Islet precursor cell (in vitro differentiated cells): ENCODE measurements at places on chromosomes 12 and 14.

- DNase-seq, result no peak
These were observed 11.3 kb downstream of the ACOT6 start for GRCh38 chr14:73623504-73624054.

- DNase-seq, result no peak
These were observed 48.0 kb downstream of the PLCZ1 start for GRCh38 chr12:18689771-18690170.

DNA sequence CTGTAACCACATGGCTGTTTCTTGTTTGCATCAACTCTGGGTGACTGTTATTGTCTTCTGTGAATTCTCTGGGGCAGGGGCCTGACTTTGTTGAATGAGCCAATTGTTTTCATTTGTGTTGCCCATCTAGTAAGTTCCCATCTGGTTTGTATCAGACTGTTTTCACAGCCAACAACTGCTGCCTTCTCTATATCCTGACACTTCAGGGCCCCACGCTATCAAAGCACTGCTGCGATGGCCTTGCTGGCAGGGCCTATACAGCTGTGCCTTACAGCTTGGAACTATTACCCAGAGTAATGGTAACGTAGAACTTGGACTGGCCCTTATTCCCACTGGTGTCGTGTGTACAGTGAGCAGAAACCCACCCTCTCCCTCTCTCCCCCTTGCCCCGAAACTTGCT lies 104.3 kb upstream of the DACT1 start:
- DNase-seq, result peak; percentile 91

- no peak for DNase-seq
These were observed 32.3 kb downstream of the USP44 start for GRCh38 chr12:95518944-95519343.

DNA sequence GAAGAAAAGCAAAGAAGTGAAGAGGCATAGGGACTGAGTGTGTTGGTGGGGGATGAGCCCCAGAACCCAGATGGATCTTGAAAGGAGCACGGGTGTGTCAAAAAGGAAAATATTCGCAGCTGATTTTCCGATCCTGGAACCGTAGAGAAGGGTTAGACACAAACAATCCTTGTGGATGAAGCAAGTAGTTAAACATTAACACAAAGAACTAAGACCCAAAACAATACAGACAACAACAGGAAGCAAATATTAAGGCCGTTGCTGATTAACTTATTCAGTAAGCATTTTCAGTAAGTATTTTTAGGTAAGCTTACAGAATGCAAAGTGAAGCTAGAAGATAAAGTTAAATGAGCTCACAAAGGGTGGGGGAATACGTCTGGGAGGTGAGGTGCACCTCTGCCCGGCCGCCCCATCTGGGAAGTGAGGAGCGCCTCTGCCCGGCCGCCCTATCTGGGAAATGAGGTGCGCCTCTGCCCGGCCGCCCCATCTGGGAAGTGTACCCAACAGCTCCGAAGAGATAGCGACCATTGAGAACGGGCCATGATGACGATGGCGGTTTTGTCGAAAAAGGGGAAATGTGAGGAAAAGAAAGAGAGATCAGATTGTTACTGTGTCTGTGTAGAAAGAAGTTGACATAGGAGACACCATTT lies 62.8 kb upstream of the PRB2 start:
- DNase-seq, result no peak

DNA sequence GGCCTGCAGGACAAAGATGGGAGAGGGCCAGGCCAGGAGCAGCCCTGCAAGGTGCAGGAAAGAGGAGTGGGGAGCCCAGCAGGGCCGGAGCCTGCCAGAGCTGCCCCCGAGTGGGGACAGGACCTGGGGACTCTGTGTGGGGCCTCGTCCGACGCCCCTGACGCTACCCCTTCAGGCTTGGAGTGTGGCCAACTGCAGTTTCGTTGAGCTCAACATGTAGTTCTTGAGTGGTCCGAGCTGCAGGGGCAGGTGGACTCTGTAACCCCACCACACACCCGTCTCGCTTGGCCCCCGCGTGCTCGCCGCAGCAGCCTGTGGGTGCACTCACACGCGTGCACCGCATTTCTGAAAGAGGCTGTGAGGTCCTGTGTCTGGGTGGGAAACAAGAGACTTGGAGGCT lies 2.0 kb downstream of the ASPG start:
- peak; percentile 48 for DNase-seq

DNA sequence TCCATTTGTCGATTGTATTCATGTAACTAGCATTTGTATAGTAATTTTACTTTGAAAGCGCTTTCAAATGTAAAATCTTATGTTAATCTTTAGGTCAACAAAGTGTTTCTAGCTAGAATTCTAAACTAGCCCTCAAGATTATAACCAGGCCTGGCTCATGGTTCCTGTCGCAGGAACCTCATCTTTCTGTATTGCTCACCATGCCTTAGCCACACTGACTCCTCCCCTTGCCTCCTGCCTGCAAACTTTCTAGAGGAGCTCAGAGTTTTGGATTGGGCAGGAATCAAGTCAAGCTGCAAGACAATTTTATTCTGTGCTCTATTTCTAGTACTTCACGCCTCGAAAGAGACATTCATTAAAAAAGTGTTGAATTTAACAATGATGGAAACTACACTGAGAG lies 99.8 kb downstream of the TGFB3 start:
- no peak for DNase-seq

DNA sequence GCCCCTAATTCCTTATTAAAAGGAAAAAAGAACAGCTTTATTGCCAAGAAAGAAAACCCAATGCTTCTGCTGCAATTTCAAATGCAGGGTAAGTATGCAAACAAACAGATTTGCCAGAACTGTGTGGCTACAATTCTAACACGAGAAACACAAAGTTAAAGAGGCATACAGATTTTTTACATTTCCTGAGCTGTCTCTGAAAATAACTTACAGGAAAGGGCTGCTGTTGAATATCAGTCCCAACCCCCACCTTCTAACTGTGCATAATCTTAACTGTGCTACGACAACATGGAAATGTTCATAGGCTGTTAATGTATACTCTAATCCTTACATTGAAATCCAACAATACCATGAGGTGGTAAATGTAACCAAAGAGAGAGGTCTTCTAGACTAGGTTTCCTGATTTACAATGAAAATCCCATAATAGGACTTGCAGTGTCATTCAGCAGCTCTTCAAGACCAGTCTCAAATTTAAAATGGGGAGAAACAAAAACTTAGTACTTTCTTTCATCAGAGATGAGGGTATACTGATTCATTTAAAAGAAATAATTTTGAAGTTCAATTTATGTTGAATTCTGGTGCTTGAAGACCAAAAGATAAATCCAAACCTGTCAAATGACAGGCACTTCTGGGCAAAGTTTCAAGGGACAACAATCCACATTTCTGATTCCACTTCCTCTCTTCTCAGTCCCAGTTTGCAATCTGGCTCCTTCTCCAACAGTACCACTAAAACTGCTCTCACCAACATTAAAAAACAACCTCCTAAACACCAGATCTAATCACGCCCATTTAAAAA lies 14.4 kb downstream of the FGD6 start:
- no peak for DNase-seq

DNA sequence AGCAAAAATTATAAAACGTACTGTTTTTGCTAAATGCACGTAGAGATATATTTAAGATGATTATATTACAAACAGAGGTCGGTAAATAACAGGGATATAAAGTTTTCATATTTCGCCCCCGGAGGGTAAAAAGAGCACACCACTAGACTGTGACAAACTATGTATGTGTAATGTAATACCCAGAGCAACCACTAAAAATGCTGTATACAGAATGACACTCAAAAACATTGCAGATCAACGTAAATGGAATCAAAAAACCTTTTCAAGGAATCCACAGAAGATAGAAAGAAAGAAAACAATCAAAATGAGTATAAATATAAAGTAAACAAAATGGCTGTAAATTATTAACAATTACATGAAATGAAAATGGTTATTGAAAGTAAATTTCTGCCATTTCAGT lies 37.6 kb upstream of the PRB4 start:
- DNase-seq, result no peak

- DNase-seq, result no peak
These were observed 207.3 kb downstream of the TTC7B start for GRCh38 chr14:90608929-90609341.
